Stomach (tissue), 19 donors: ENCODE measurements at places on chromosomes 16 and 17. TPM values are rescaled to one million over a fixed set of nuclear protein-coding genes. Genes with fewer than 3 reads are reported as not detected.

DNA sequence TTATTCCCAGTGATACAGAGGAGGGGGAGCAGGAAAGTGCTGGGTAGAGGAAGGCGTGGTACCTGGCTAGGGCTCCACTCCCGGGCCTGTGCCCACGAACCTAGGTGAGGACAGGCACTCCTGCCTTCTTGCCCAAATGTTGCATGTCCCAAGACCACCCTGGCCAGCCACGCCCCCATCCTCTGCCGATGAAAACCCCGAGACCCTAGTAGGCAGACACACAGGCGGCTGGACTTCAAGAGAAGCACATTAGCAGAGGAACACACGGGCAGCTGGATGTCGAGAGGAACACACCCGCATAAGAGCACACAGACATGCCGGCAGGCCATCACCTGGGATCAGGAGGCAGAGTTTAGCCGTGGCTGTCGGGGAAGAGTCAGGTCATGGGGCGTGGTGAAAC, 1386.5 kb upstream of the GOT2 start:
- DNase-seq: no peak
- H3K27me3 ChIP-seq: no peaks in the 10 kb centered on the region
- no peaks in the 10 kb centered on the region for H3K36me3 ChIP-seq

DNA sequence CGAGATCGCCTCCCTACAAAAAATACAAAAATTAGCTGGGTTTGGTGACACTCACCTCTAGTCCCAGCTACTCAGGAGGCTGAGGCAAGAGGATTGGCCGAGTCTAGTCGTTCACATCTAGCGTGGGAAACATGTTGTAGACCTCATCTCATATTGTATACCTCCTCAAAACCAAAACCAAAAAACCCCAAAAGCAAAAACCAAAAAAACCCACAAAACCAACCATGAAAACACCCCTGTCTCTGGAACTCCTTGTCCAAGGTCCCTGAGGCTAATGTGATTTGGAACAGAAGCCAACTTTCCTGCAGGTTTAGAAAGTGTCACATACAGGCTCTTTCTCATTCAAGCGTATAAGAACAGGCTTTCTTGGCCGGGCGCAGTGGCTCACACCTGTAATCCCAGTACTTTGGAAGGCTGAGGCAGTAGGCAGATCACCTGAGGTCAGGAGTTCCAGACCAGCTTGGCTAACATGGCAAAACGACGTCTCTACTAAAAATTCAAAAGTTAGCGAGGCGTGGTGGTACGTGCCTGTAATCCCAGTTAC, 29.0 kb downstream of the RAB11FIP3 start:
- peaks cover 33% of the 10 kb centered on the region for H3K4me1 ChIP-seq
- no peaks in the 10 kb centered on the region for H3K27me3 ChIP-seq
- no peak overlapping the region for H3K4me3 ChIP-seq
- no peak overlapping the region for H3K27ac ChIP-seq
- DNase-seq: no peak

DNA sequence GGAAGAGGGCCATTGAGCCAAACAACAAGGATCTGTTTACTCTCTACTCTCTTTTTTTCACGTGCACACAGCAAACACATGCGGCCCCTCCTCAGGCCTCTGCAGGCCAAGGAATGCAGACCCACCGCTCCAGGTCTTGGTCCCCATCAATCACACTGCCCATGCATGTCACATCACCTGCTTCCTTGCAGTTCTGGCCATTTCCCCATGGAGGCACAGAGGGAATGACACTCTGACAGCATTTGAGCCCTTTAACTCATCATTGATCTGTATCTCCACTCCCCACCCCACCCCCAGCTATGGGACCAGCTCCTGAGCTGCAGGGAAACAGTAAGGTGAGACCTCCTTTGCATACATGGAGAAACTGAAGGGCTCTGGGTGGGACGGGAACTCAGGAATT, 45.9 kb upstream of the MEIOC start:
- no peaks in the 10 kb centered on the region for H3K27me3 ChIP-seq
- no peak overlapping the region for H3K27ac ChIP-seq
- no peak for DNase-seq
- peaks cover 10% of the 10 kb centered on the region for H3K4me1 ChIP-seq
- H3K4me3 ChIP-seq: no peak overlapping the region

DNA sequence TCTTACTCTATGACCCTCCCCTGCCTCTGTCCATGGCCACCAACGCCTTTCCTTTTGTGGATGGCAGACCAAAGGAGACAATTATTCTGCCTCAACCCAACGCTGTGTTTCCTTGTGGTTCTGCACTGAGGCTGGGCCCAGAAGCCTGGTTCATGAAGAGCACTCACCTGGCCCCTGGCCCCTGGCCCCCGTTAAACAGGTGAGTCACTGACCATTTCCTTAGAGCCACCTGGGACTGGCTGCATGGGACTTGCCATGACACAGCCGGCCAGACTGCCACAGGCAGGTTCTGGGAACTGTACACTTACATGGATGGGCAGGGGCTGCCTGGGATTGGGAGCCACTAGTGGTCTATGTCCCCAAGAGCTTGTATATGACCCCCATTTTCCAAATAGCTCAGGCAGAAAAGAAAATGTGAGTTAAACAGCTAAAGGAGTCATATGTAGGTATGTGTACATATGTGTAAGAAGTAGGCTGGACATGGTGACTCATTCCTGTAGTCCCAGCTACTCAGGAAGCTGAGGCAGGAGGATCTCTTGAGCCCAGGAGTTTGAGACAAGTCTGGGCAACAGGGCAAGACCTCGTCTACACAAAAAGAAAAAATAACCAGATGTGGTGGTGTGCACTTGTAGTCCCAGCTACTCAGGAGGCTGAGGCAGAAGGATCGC, 181.9 kb upstream of the CACNG5 start:
- H3K4me3 ChIP-seq: no peak overlapping the region
- no peak for DNase-seq
- H3K4me1 ChIP-seq: no peaks in the 10 kb centered on the region
- peaks cover 3% of the 10 kb centered on the region for H3K36me3 ChIP-seq
- no peaks in the 10 kb centered on the region for H3K27me3 ChIP-seq

Gene TCAP
- total RNA-seq: not detected

Gene KDM6B
- 7.5 TPM for total RNA-seq

Gene KCNJ12
- total RNA-seq: 2.3 TPM

Gene DNAAF1
- 6.2 TPM for total RNA-seq

Gene PMP22
- total RNA-seq: 71.4 TPM
